ENCODE measurements at places on chromosomes 1 and 21.

- DNase-seq = no peak
These were observed 403.4 kb downstream of the PTPRC start for GRCh38 chr1:199042193-199042592.

DNA sequence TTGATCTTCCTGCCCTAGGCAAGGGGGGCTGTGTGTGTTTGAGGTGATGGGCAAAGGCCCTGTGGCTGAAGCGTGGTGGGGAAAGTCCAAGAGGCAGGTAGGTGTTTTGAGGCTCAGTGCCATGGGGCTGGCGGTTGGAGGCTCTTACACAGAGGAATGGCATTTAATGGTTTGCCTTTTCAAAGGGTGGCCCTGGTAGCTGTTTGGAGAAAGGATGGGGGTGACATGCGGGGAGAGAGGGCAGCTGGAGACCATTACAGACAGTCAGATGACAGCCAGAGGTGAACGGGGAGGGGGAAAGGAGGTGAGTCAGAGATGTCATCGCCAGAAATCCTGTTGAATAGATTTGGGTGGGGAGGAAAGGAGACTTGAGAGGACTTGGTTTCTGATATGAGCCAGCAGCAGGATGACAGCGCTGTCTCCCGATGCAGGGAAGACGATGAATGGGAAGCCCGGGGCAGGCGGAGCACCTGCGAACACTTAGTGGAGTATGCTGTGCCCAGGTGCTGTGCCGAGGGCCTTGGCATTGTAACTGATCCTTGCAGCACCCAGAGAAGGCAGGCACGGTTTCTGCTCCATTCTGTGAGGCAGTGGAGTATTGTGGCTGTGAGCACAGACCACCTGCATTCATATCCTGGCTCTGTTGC lies 56.3 kb downstream of the MAN1C1 start:
- peak; percentile 20 for DNase-seq

- DNase-seq = peak; percentile 45
These were observed 8.9 kb downstream of the ADGRB2 start for GRCh38 chr1:31755197-31755611.

- DNase-seq = peak; percentile 93
These were observed 122.3 kb upstream of the ADAR start for GRCh38 chr1:154730259-154730658.

- DNase-seq = no peak
These were observed 10.9 kb downstream of the PTCH2 start for GRCh38 chr1:44832056-44832705.

DNA sequence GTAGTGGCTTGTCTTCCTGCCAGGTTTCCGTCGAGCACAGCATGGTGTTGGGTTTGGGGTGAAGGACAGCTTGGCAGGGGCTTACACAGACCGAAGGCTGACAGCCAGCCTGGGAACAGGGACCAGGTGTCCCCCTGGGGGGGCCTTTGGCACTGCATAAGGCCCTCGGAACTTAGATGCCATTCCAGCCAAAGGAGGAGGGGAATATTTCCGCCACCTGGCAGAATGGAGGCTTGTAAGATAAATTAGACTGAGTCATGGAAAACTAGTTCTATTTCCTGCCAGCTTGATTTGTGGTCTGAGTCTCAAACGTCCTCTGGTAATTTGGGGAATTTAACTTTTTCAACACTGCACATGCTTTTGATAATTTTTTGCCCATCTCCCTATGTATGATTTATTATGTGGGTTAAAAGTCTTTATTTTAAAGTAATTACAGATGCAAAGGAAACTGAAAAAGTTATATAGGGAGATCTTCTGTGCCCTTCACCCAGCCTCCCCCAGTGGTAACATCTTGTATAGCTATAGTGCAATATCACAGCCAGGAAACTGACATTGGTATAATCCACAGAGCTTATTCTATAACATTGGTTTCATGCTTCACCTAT lies 11.5 kb upstream of the TMEM51 start:
- peak; percentile 60 for DNase-seq

GRCh38 chr1:234078143-234078542 lies 173.7 kb downstream of the SLC35F3 start:
- DNase-seq = no peak

DNA sequence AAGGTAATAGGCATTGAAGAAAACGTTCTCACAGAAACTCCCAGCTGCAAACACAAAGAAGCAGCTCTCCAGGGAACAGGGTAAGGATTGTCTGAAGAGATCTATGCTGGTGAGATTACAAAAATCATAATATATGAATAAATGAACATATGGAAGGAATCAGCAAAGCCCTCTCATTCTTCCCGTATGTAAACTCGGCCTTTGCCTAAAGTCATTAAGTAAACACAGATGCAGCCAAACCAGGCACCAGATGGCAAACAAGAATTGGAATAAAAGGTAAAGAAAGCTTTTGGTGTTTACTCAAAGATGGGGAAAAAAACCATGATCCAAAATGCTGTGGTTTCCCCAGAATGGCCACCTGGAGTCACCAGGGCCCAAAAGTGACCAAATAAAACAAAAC lies 76.6 kb upstream of the HOOK1 start:
- no peak for DNase-seq

GRCh38 chr1:200034262-200034557 lies 6.7 kb downstream of the NR5A2 start:
- DNase-seq = no peak

- DNase-seq = no peak
These were observed 68.3 kb downstream of the PRRX1 start for GRCh38 chr1:170732252-170732588.

DNA sequence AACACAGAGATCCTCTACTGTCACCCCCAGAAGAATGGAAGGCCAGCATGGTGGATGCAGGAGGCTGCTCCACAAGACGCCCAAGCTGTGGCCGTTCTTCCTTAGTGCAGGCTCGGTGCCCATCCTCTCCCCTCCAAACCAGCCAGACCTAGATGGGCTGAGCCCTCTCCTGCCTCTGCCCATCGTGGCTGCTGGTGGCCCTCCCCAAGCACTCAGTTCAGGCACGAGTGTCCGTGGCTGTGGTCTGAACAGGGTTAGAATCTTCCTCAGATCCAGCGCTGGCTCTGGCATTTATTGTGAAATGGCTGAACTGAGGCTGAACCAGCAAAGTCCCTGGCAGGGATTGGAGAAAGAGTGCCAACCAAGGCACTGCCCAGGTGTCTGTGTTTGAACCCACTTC lies 59.5 kb downstream of the TRIM11 start:
- no peak for DNase-seq

DNA sequence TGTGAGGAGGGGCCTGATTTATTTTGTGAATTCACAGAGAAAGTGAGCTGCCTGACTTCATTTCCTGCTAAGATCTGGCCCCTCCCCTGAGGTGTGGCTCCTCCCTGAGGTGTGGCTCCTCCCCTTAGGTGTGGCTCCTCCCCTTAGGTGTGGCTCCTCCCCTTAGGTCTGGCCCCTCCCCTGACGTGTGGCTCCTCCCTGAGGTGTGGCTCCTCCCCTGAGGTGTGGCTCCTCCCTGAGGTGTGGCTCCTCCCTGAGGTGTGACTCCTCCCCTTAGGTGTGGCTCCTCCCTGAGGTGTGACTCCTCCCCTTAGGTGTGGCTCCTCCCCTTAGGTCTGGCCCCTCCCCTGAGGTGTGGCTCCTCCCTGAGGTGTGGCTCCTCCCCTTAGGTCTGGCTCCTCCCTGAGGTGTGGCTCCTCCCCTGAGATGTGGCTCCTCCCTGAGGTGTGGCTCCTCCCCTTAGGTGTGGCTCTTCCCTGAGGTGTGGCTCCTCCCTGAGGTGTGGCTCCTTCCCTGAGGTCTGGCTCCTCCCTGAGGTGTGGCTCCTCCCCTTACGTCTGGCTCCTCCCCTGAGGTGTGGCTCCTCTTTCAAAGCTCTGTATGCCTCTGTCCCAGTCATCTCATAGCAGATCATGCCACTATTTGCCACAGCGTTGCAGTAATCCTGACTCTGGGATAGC lies 26.9 kb upstream of the LRRC3 start:
- peak; percentile 20 for DNase-seq

DNA sequence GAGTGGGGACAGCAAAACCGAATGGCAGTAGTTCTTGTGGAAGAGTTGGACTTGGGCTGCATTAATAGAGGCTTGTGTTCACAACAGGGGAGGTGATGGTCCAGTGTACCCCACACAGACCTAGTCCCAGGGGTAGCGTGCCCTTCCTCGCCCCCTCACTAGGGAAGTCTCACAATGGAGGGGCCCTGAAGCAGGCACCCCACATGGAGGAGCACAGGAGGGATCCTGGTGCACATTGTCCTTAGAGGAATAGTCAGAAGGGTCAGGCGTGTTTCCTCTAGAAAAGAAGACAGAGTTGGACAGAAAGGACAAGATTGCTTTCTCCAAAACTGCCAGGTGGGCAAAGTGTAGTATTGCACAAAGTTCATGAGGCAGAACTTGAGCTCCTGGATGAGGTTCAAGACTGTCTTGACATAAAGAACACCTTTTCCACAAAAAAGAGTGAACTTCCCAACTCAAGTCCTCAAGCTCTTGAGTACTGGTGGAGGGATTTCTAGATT lies 23.3 kb downstream of the ETNK2 start:
- DNase-seq = no peak

- DNase-seq = no peak
These were observed 172.7 kb downstream of the PTPRU start for GRCh38 chr1:29408831-29409605.

DNA sequence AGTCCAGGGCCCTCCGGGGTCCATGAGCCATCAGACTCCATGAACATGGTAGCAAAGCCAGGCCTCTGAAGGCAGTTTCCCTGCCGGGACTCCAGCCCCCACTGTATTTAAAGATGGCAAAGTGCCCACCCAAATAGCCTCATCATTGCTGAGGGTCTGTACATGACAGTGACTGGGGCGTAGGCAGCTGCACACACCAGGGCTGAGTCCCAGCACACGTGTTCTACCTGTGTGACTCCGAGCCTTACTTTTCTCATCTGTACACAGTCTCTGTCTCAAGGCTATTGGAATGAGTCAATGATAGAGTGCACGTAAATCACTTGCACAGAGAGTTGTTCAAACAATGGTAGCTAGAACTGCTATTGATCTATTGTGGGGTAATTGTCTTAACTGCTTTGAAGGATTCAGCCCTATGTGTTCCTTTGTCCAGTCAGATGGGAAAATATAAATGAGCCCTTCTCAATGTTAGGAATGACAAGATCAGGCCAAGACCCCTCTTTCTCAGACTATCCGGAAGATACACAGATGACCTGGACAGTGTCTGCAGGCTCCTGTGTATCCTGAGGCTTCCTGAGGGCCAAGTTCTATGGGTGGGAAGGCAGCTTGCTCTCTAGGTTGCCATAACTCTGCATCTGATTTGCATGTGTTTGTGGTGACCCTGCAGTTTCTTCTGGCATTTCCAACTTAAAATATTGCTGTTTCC lies 48.9 kb downstream of the RASSF5 start:
- no peak for DNase-seq

DNA sequence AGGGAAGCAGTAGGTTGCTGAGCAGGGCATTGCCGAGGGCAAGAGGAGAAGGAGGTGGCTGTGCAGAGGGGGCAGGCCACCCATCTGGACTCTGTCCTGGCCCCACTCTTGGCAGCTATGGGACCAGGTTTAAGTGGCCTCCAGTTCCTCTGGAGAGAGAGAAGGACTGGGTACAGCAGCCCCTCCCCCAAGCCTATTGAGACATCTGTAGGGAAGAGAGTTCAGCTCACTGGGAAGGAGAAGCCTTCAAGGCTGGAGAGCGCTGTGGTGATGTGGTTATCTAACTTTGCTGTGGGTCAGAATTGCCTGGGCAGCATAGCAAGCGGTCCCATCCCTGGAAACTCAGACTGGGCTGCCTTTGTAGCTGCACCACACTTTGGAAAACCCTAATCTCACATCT lies 93.9 kb downstream of the KCNJ15 start:
- no peak for DNase-seq

DNA sequence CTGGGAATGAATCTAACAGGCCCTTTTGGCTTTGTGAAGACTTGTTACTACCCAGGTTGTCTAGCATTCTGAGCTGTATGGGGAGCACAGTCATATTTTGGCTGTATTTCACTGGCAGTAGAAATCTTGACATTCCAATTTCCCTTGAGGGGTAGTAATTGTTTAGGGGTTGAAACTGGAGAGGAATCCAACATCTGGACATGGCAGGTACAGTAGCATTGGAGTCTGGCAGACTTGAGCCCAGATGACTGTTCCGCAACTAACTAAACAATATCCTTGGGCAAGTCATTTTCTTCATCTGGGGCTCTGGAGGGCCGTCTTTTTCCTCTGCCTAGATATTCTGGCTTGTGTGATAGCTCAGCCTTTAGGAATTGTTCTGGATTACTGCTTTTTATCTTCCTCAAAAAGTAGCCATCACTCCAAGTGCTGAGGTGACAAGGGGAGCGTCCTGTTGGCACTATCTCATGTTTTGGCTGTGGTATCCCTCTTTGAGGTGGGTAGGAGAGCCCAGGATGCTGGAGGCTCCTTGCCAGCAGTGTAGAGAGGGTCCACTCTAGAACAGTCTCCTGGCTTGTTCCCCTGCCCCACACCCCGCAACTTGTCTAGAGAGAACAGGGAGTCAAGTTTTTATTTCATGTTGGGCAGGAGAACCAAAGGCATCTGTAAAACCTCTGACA lies 22.7 kb upstream of the NBL1 start:
- DNase-seq = no peak

- DNase-seq = no peak
These were observed 20.3 kb upstream of the PTGFRN start for GRCh38 chr1:116889380-116889779.

- peak; percentile 43 for DNase-seq
These were observed 563.5 kb downstream of the PTPRC start for GRCh38 chr1:199202331-199202730.

DNA sequence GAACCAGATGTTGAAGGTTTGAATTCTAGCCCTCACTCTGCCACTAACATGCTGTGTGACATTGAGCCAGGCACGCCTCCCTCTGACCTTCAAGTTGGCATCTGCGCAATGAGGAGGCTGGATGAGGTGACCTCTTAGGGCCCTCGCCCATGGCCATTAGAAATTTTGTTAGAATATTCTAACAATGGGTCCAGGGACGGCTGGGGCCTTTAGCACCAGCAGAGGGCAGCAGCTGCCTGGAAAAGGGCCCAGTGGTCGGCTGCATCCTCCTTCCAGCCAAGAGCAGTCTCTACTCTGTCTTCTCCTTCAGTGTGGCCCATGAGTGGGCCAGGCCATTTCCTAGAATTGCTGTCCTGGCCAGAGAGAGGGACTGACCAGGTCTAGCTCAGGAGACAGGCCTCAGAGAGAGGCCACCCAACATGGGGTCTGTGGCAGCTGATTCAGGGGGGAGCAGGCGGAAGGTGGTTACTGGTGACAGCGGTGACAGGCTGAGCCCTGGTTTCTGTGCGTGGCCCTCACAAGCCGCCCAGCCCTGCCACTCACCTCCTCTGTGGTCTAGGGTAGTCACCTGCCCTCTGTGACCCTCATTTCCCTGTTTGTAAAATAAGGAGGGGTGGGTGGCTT lies 101.3 kb upstream of the ACTL8 start:
- DNase-seq = peak; percentile 46

DNA sequence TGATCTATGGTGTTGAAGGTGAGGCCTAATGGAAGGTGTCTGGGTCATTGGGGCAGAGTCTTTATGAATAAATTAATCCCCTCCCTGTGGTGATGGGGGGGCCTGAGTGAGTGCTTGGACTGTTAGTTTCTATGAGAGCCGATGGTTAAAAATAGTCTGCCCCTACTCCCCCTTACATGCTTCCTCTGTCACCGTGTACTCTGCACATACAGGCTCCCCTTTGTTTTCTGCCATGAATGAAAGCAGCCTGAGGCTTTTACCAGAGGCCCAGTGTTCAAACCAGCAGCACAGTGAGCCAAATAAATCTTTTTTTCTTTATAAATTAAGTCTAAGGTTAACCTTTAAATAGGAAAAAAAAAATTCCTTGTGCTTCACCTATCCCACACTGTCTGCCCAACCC lies 657.0 kb downstream of the AMY1C start:
- no peak for DNase-seq

GRCh38 chr1:59378621-59379370 lies 81.9 kb downstream of the FGGY start:
- DNase-seq = no peak

Measured in kidney tubule cell (primary cell).